ENCODE measurements at places on chromosomes 13 and 19.
A peak's percentile ranks its signal among the peaks of the same experiment; 100 is the strongest.

GRCh38 chr19:23771761-23772674, 13.3 kb upstream of the ZNF681 start:
- no peak for DNase-seq

- no peak for DNase-seq
Measured at GRCh38 chr19:16073988-16074387, 2.3 kb upstream of the TPM4 start.

- no peak for DNase-seq
Measured at GRCh38 chr13:93145199-93145598, 81.4 kb upstream of the GPC6 start.

DNA sequence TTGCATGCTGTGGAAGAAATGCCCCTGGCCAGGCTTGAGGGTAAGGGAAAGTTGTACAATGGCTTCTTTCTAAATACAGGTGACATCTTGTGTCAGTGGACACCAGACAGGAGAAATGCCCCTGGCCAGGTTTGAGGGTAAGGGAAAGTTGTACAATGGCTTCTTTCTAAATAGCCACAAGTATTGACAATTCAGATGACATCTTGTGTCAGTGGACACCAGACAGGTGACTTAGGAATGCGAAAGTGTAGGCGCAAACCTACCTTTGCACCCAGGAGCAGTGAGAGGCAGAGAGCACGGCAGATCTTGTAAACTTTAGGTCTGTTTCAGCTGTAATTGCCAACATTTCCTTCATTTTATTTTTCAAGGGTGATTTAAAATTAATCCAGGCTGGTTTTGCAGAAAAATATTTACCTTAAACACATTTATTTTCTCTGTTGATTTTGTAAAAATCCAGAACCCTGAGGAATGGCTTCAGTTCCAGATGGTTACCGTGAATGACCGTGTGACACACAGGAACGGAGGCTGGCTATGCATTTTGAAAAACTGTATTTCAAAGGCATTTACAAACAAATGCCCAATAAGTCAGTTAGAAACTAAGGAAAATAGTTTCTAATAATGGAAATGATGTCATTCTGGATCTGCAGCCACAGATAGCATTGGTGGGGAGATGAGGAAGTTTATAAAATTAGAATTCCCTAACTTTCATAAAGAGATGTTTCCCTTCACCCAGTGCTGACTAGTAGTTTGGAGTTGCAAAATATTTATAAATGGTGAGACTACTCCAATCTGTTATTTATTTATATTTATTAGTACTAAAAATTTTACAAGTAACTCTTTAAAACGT, 34.9 kb downstream of the TNFSF13B start:
- no peak for DNase-seq

GRCh38 chr13:113324398-113324797, 27.4 kb downstream of the LAMP1 start:
- DNase-seq: no peak

DNA sequence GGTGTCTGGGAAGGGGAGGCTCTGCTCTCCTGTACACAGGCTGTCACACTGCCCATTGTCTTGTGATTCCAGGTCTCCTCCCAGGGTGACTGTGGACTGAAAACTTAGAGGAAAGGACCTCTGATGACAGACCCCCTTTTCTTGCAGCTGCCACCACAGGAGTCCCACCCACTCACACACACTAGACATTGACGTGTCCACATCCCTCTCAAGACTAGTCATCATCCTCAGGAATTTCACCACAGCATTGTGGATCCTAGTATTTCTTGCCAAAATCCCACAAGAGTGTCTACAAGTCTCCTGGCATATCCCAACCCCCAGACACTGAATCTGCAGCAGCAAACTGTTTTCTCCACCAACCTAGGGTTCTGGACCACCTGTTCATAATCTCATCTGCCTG, 5.3 kb downstream of the ZNF85 start:
- no peak for DNase-seq

DNA sequence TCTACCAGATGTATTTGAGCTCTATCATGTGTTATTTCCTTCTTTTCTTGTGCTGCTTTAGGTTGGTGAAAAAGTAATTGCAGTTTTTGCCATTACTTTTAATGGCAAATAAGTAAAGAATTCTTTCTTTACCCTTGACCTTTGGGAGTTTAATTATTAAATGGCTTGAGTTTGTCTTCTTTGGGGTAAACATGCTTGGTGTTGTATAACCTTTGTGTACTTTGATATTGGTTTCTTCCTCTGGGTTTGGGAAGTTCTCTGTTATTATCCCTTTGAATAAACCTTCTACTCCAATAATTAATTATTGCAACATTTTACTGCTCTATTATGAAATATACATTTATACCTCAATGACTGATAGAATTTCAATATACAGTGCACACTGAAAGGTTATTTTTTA, 709.4 kb downstream of the PCDH17 start:
- no peak for DNase-seq

DNA sequence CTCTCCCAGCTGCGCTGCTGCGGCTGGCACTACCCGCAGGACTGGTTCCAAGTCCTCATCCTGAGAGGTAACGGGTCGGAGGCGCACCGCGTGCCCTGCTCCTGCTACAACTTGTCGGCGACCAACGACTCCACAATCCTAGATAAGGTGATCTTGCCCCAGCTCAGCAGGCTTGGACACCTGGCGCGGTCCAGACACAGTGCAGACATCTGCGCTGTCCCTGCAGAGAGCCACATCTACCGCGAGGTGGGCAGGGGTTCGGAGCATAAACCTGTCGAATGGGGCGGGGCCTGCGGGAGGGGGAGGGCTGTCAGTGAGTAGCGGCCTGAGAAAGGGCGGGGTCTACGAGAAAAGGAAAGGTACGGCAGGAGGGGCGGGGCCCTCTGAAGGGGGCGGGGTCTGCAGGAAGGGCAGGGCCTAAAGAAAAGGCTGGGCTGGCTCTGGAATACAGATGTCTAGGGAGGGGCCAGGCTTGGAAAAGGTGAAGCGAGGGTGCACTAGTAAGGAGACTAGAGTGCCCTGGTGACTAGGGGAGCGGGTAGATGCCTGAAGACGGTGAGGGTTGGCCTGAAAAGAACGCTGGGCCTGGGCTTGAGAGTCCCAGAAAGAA, 3.6 kb downstream of the CD37 start:
- peak; percentile 94 for DNase-seq

- peak; percentile 61 for DNase-seq
Measured at GRCh38 chr13:110107568-110108347, 199.2 kb downstream of the COL4A1 start.

All from iPS-NIHi11 (cell line).